ENCODE measurements at places on chromosomes 11 and 22.
A peak's percentile ranks its signal among the peaks of the same experiment; 100 is the strongest.

GRCh38 chr11:17384002-17384511, 4.4 kb downstream of the KCNJ11 start:
- peak; percentile 60 for DNase-seq

DNA sequence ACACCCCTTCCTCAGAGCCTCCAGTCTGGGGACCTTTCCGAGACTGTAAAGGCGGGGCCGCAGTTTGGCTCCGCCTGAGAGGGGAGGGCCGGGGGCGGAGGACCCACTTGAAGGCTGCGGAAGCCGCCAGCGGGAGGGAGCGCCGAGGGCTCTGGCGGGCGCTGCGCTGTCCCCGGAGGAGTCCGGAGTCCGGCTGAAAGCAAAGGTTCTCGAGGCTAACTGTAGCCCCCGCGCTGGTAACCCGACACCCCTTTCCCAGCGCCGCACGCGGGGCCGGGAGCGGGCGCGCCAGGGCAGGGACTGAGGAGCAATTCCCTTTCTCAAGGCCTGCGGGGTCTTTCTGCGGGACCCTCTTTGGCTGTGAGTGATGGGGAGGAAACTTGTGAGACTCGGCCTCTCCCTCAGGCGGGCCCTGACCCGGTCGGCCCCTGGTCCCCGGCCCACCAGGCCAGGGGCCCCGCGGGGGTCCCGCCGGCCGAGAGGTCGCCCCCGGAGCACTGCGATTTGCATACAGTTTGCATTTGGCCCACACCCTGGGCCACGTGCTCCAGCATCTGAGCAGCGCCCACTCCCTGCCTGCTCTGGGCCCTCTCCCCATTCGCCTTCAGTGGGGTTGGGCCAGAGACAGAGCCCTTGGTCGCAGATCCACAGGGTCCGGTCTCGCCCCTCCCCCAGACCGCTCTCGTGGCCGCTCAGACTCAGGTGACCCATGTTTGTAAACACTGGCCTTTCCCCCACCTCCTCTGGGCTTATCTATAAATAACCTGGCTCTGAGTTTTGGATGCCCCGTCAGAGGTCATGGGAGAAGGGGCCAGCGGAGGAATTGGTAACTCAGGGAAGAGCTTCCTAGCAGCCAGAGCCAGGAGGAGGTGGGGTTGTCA, 519 bp upstream of the ART5 start:
- peak; percentile 22 for DNase-seq

DNA sequence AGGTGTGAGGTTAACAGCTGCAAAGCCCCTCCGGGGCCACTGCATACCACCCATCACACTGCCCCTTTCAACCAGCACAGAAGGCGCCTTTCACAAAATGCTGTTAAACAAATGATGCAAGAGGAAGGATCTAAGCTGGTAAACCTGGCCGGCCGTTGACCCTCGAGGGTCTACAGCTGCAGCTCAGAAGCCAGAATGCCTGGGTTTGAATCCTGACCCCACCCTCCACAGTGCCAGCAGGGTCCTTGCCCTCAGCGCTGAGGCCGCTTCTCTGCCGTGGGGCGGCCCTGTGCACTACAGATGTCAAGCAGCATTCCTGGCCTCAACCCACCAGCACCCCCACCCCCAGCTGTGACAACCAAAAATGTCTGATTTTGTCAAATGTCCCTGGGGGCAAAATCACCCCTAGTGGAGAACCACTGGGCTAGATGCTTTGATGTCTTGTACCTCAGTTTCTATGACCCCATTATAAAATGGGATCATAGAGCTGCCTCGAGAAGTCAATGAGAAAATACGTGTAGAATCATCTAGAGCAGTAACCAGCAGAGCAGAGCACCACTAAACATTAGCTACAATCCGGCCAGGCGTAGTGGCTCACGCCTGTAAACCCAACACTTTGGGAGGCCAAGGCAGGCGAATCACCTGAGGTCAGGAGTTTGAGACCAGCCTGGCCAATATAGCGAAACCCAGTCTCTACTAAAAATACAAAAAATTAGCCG, 77.9 kb downstream of the CELSR1 start:
- no peak for DNase-seq

DNA sequence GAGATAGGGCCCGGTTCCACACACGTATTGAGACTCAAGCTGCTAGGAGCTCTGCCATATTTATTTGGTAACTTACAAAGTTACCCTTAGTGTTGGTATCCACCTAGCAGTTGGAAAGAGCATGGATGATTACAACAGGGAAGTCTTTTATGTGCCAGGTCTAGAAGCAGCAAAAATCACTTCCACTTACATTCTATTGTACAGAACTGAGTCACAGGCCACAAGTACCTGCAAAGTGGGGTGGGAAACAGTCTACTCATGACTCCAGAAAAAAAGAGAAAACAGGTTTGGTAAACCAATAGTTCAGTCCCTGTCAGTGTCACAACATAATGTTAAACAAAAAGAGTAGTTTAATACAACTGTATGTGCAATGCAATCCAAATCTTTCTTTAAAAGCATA, 279.6 kb upstream of the PITPNB start:
- DNase-seq = no peak

- no peak for DNase-seq
These were observed 1.9 kb downstream of the TTC12 start for GRCh38 chr11:113316256-113316655.

GRCh38 chr11:111319296-111319695, 20.9 kb downstream of the POU2AF3 start:
- no peak for DNase-seq

DNA sequence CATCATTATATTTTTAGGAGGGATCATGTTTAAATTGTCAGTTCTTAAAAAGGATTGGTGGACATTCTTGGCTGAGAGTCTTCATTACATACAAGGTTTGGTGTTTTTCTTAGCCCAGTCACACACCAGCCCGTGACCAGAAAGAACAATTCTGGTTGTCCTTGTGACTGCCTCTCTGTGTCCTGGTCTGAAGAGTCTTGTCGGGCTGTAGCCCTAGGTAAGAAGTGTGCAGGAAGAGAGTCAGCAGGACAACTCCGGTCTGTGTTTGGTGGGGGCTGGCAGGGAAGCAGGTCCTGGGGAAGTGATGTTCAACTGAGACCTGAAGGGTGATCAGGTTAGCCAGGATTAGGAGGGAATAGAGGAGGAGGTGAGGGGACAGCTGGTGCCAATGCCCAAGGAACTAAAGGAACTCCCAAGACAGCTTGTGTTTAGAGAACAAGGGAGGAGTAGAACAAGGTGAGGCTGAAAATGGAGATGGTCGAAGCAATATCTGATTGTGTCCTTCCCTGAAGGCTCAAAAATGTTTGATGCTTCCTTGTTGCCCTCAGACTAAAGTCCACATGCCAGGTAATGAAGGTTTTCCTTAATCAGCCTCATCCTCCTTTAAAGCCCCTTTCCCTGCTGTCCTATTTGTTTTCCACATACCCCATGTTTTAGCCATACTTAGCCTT, 65.3 kb upstream of the ADORA2A start:
- no peak for DNase-seq

GRCh38 chr22:25966448-25966913, 202.8 kb upstream of the SEZ6L start:
- no peak for DNase-seq

DNA sequence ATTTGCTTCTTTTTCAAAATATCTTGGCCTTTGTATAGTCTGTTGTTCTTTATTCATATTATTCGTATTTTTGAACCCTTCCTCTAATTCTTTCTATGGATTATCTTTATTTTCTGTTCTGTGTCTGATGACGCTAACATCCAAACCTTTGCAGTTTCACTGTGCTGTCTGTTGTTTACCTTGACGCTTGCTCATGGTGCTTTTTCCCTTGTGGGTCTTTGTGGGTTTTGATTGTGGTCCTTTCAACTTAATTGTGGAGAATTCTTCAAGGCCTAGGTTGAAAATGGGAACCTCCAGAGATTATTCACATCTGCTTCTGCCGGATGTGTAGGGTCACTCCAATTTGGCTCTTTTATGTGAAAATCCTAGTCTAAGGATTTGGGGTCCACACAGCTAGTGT, 34.6 kb downstream of the PARVG start:
- DNase-seq = no peak

GRCh38 chr11:32088117-32088941, 2.5 kb upstream of the RCN1 start:
- DNase-seq = no peak

DNA sequence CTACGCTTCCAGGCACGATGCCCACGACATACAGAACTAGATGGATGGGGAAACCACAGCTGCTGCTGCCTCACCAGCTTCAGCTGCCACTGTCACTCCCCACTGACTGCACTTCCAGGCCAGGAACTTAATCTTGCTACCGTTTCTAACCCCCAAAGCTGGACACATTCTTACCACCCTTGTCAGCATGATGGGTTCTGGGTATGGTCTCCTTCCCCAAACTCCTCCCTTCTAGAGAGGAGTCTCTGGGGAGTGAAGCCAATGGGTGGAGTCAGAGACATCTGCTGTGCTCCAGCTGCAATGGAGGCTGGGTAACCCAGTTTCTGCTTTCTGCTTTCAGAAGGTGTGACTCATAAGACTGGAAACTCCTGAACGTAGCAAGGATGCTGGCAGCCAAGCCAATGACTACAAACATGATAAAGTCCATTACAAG, 87.0 kb upstream of the THY1 start:
- no peak for DNase-seq

All from activated CD8-positive, alpha-beta memory T cell treated with anti-CD3 and anti-CD28 coated beads for 48 hours (primary cell).